Panc1 (cell line): ENCODE measurements at places on chromosomes 3 and 15. TPM values are rescaled to one million over a fixed set of nuclear protein-coding genes. Genes with fewer than 3 reads are reported as not detected.

GRCh38 chr3:128736601-128737000 is 10.6 kb downstream of the RAB7A start:
- no peak for DNase-seq

TEX9 gene
- total RNA-seq: 4.1 TPM

DNA sequence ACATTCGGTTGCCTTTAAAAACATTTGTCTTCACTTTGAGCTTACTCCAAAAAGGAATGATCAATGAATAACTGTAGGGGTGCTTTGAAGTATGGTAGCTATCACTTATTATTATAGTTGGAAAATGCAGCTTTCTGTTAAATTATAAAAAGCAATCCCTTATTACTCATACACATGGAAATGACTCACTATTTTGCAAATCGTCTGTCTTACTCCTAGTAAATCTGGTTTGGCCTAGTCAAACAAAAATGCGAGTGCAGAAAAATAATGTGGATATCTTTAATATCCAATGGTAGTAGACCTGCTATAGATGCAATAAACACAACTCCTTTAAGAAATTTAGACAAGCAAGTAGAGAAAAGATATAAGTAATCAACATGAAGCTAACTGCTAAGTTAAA is 112.5 kb downstream of the ZIC1 start:
- no peak for DNase-seq

- no peak for DNase-seq
Measured at GRCh38 chr3:52636673-52637072, 49.0 kb downstream of the PBRM1 start.

DNA sequence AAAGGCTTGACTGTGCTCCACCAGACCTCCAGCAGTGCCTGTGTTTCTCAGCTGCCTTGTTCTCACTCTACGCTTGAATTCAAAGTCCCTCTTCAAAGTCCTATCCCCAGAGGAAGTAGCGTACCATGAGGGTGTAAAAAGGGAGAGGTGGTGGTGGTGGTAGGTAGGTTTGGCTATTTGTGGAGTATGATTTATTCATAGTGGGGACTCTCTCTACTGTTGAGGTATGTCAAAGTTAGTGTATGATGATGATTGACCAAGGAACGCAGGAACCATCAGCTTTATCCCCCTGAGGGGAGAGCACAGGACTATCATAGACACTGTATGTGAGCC is 137.9 kb downstream of the GHSR start:
- no peak for DNase-seq

DNA sequence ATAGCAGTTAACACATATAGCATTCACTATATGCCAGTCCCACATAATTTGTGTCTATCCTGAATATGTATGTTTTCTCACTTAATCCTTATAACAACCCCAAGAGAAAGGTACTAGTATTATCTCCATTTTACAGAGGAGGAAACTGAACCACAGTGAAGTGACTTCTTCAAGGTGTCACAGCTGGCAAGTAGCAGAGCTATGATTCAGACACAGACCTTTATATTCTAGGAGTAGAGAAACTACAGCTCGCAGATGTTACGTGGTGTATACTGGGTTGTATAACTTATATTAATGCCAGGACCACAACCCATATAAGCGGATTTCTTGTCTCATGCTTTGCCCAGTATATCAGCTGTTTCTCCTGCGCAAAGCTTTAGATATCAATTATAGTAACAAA is 29.5 kb upstream of the ICE2 start:
- DNase-seq: no peak

GRCh38 chr15:79535536-79535935 is 103.4 kb downstream of the MINAR1 start:
- DNase-seq: no peak

GRCh38 chr3:28467414-28467813 is 118.8 kb upstream of the AZI2 start:
- no peak for DNase-seq

- DNase-seq: no peak
Measured at GRCh38 chr3:117277816-117278215, 568.2 kb downstream of the TUSC7 start.

GRCh38 chr15:68592544-68592943 is 13.8 kb downstream of the CORO2B start:
- DNase-seq: no peak

ESYT3 gene
- total RNA-seq: 2.6 TPM
